ENCODE measurements at places on chromosomes 4 and X.

DNA sequence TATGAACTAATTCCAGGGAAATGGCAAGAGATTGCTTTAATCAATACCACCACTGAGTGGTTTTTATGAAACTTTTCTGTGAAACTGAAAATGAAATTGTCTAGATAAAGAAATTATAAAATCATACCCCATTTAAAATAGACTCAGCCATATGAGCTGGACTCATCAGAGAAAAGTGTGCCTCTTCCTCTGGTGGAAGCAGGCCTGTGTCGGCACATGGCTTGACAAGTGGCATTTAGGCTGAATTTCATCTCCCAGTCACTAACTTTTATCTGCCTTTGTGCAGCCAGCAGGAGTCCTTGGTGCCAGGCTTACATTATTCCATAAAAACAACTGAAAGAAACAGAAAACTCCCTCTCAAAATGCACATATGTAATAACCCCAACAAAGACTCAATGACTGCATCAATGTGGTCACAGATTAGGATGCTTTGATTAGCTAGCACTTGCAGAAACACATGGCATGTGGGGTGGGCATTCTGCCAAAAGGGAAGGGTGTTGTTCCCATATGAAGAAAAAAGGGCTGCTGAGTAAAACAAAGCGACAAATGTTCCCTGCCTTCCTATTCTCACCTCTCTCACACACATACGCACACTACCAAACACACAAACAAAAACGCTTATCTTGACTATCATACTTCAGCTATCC lies 232.3 kb downstream of the PABPC4L start:
- DNase-seq, result no peak

DNA sequence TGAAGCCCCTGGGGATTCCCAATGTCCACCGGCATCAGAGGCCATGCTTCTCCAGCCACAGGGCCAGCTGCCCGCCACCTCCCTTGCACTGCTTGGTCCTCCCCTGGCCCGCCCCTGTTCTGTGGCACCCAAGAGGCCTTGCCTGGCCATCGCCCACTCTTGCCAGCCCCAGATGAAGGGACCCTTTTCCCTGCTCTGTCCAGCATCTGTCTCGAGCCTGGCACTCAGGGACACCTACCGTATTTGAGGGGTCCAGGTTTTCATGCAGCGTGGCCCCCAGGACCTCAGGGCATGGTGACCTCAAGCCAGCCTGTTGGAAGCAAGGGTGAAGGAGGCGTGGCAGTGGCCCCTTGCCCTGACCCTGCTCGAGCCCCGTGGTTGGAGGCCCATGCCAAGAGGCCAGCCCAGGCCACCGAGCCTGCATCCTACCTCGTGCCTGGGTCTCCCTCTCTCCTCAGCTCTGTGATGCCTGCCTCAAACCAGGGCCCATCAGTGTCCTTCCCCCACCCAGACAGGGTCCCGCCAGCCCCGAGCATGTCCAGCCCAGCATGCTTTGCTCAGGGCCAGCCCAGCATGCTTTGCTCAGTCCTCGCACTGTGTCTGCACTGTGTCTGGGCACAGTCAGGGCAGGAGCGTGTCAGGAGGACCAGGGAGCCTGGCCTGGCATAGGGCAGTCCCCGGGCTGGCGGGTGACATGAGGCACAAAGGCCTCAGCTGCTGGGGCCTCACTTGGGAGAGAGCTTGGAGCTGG lies 14.3 kb upstream of the FGFR3 start:
- DNase-seq, result no peak

DNA sequence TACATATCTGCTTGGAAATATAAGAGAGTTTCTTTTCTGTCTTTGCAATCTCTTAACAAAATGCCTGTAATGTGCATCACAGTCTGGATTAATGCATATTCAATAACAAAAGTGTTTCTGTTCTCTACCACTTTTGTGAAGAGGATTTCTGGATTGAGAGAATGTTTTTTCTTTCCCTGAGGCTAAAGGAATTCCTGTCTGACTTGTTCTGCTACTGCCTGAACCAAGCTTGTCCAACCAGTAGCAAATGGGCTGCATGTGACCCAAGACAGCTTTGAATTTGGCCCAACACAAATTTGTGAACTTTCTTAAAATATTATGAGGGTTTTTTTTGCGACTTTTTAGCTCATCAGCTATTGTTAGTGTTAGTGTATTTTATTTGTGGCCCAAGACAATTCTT lies 1133.9 kb downstream of the SH3BGRL start:
- no peak for DNase-seq

DNA sequence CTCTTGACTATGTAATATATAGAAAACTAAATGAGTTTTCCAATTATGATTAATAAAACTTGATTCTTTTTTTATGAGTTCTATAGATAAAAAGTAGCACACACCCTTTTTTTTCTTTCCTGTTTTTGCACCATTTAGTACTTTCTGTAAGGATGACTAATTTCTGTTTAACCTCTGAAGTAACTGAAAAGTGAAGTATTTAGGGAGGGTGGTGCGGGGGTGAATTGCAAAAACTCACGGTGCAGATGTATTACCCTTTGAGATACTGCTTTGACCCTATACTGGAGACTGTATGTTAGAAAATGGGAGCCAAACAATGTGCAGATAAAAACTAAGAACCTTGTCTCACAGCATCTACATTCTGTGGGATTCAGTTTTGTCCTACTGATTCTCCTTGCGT lies 471.6 kb downstream of the DTHD1 start:
- DNase-seq, result no peak

GRCh38 chr4:151231915-151232595 lies 44.9 kb upstream of the PRSS48 start:
- DNase-seq, result no peak

DNA sequence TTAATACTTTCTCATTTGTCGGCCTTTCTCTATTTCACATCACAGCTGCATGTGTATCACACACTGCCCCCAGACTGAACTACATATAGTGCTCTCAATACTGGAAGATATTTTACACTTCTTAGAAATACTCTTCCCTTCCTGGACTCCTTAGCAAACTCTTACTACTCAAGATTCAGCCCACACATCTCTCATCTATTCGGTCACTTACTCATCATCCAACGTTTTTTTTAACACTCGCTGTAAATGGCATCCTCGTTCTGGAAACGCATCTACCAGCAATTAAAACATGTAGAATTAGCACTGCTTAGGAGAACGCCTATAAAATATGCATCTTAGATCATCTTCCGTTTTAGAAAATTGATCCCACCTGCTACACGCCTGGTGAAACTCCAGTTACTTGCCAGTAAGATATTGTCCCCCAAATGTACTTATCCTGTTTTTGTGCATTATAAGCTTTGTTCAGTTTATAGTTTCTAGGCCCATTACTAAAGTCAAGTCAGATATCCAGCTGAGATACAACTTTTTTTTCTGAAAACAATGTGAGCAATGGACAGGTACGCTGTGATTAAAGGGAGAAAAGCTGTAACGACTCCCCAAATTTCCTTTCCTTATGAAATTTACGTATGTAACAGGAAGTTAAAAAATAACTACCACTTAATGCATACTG lies 1.0 kb downstream of the LRP2BP start:
- no peak for DNase-seq

- DNase-seq, result no peak
Observed at GRCh38 chrX:45956191-45956870, 588.9 kb downstream of the ZNF674 start.

GRCh38 chr4:29113960-29114359 lies 1606.2 kb upstream of the PCDH7 start:
- DNase-seq, result no peak

GRCh38 chrX:108199041-108199440 lies 107.5 kb downstream of the ATG4A start:
- no peak for DNase-seq

- no peak for DNase-seq
Observed at GRCh38 chrX:22699581-22700091, 300.1 kb upstream of the DDX53 start.

GRCh38 chrX:997631-998137 lies 214.8 kb downstream of the CRLF2 start:
- no peak for DNase-seq

- no peak for DNase-seq
Observed at GRCh38 chr4:73843369-73843768, 6.9 kb downstream of the CXCL6 start.

DNA sequence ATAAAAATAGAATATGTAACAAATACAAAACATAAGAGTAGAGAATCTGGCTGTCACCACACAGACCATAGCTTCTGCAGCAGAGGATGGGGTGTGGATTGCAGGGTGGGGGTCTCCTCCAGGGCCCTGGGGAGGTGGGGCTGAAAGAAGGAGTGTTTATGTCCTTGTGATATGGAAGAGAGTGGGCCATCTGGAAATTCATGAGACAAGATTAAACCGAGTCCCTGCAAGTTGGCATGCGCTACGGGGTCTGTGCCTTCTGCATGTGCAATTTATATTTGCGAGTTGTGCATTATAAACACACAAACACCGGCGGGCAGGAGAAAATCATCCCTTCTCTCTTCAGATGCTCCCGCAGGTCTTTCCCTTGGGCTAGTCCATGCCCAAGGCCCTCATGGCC lies 145.9 kb downstream of the EVC2 start:
- no peak for DNase-seq

DNA sequence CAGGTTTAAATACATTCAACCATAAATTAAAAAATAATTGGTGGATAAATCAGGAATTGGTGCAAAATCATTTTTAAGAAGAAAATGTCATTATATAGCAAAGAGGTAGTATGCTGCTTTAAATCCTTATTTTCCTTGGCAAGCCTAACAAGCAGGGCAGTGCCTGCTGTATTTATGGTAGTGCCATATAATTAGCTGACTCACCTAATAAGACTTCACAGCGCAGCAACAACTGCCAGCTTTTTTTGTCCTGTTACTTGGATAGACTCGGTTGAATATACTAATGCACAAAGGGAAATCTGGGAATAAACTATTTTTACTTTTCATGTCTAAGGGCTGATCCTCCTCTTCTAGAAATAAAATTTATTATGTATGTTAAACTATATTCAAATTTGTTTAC lies 99.1 kb downstream of the SNCA start:
- no peak for DNase-seq

DNA sequence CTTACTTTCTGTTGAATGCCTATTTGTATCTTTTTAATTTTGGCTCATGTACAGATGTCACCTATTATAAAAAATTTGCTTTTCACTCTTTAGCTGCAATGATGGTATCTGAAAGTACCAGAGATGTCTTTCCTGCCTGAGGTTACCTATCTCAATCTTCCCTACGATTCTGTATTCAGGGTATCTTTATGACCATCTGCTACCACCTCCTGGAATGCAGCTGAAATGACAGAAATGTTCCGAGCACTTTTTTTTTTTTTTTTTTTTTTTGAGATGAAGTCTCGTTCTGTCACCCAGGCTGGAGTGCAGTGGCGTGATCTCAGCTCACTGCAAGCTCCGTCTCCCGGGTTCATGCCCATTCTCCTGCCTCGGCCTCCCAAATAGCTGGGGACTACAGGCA lies 136.4 kb downstream of the REPS2 start:
- DNase-seq, result no peak

- DNase-seq, result no peak
Observed at GRCh38 chr4:96972920-96973319, 1133.0 kb downstream of the PDHA2 start.

GRCh38 chrX:110146521-110146920 lies 143.6 kb downstream of the TMEM164 start:
- no peak for DNase-seq

GRCh38 chr4:27020203-27020602 lies 159.6 kb downstream of the STIM2 start:
- no peak for DNase-seq

DNA sequence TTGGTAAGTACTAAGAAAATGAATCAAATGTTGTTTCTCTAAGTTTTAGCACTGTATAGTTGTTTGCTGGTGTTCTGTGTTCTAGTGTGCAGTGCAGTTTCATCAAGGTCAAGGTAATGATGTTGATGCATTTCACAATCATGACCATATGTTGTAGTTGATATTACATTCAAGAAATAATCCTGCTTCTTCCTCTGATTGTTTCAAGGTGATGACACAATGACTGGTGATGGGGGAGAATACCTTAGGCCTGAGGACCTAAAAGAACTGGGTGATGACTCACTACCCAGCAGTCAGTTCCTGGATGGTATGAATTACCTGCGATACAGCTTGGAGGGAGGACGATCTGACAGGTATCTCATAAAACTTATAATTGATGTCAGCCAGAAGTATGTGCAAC lies 261.6 kb downstream of the ANK2 start:
- no peak for DNase-seq

DNA sequence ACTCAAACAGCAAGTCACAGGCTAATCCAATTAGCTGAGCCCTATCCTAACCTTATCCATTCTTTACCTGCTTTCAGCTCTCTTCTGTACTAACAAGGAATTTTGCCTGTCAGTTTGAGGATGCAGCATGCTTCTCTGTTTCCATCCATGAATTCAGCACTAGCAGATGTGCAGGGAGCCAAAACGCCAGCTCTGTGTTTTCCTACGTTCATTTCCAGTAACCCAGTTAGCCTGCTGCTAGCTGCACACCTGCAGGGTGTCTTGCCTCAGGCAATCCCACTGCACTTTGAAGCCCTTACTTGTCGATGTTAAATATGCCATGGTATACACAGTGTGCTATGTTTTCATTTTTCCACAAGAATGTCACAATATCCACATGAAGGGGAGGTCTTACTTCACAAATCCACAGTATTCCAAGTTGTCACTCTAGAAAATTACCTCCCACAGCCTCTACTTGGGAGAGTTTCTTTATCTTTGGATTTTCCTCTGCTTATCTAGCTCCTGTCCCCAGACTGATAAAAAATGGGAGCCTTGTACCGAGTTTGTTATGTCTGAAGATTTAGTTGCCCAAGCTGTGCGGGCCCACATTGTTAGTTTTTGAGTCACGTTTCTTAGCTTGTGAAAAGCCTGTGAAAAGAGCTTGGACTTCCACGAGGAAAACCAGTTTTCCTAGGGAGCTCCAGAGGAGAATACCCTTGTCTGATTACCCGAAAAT lies 127.6 kb upstream of the HHIP start:
- DNase-seq, result no peak

- DNase-seq, result no peak
Observed at GRCh38 chrX:13076176-13076961, 31.9 kb upstream of the FAM9C start.

DNA sequence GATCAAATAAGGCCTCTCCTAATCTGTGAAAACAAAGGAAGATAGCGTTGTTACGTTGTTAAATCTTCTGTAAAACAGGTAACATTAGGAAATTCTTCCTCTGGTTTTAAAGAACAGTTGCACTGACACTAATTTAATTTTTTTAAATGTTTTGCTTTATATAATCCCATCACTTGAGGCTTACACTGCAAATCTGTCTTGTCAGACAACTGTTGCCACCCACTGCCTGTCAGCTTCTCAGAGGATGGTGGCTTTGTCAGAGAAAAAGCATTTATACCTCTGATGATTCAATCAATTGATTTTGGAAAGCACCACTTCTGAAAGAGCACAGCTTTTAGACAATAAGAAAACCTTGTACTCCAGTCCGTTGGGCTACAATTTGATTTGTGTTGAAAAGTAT lies 799.1 kb downstream of the FSTL5 start:
- DNase-seq, result no peak

DNA sequence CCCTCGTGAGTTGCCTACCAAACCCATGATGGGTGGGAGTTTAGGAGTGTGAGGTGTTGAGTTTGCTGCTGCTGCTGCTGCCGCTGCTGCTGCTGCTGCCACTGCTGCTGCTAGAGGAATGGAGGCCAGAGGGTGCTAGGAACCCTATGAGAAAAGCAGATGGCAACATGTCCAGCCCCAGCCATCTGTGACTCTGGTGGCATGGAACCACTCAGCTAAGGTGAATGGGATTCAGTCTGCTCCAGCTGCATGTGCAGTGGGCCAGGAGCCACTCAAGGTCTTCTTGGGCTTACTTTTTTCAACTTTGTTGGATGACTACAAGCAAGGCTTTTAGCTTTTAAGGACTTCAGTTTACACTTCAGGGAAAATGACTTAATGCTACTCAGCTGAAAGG lies 103.8 kb downstream of the RTL5 start:
- no peak for DNase-seq

GRCh38 chr4:119010909-119011606 lies 122.4 kb downstream of the SYNPO2 start:
- DNase-seq, result no peak

Data from activated T-helper 1 cell treated with anti-CD3 and anti-CD28 coated beads, Interleukin-2, amount 50 U/mL, for 16 hours (primary cell).